ENCODE measurements at places on chromosomes 2 and 18.
A peak's percentile ranks its signal among the peaks of the same experiment; 100 is the strongest.

DNA sequence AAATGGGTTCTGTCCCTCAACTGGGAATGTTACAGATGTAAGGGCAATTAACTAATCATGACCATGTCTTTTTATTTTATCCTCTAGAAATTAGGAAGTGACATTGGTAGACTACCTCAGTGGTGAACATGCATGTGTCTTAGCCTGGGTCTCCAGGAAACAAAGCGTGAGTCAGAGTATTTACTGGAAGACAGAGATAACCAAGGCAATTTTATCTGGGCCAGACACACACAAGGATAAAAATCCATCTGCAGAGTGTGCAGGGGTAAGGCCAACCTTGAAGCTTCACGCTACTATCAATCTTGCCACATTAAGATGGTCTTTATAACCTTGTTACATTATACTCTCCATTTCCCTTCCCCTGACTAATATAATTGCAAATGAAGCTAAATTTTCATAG, 487.5 kb downstream of the SUCLG1 start:
- no peak for DNase-seq

- DNase-seq, result no peak
Measured at GRCh38 chr2:65799141-65799854, 366.9 kb upstream of the SPRED2 start.

GRCh38 chr18:61464551-61465142, 131.4 kb downstream of the CDH20 start:
- DNase-seq, result no peak

DNA sequence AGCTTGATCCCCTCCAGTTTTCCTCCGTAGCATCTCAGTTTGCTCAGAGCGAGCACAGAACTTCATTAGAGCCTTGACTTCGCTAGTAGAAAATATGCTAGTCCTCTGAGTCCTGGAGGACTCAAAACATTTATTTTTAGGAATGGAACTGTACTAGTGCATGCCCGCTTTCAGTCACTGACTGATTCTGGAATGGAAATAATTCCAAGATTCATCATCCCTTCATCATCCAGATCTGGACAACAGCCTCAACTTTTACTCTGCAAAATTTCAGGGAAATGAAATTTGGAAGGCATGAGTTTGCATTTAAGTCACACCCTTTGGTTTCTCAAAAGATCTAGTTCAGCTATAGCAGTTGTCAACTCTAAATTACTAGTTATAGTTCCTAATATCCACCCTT, 304.6 kb downstream of the XIRP2 start:
- DNase-seq, result no peak

- DNase-seq, result no peak
Measured at GRCh38 chr2:16104949-16105668, 164.8 kb downstream of the MYCN start.

- no peak for DNase-seq
Measured at GRCh38 chr2:135119582-135119981, 67.5 kb downstream of the RAB3GAP1 start.

DNA sequence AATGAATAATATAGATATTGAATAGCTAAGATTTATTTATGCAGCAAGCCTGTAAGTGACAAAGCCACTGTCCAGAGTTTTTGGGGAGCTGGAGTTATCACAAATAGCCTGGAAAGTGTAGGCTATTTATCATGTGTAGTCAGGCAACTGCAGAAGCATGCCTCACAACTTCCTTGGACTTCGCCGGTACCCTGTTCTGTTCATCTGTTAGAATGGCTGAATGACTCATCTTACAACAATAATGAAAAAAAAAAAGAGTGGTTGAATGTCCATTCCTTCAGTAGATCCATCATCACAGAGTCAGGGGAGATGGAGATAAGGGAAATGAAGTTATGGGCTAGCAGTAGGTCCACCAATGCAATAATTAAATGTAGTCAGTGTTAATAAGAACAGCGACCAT, 24.0 kb upstream of the ATP5MC3 start:
- DNase-seq, result peak; percentile 11

DNA sequence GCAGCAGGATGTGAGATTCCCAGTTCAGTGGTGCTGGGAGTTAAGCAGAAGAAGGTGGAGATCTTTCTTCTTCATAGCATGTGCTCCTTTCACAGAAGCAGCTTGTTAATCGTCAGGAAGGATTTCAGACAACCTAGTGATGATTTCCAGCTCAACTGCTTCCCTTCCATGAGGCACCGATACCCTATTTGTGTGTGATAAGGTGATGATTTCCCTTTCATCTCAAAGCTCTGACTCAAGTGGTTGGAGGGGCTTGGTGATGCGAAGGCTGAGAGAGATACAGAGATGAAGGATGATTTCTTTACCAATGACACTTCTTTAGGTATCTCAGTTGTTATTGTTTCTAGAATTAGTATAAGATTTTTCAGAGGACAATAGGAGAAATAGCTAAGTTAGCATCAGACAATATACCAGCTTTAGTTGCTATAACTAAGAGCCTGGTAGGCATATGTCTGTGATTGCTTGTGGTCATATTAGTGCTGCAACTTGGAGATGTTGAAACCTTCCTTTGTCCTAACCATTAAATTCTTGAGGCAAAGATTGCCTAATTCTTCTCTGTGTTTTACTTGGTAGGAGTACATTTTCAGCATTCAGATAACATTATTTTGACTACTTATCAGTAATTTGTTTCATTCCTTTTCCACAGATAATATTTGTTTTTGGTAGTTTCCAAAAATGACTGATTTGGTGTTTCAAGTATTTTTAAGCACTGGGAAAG, 111.3 kb downstream of the PLCL1 start:
- DNase-seq, result no peak

DNA sequence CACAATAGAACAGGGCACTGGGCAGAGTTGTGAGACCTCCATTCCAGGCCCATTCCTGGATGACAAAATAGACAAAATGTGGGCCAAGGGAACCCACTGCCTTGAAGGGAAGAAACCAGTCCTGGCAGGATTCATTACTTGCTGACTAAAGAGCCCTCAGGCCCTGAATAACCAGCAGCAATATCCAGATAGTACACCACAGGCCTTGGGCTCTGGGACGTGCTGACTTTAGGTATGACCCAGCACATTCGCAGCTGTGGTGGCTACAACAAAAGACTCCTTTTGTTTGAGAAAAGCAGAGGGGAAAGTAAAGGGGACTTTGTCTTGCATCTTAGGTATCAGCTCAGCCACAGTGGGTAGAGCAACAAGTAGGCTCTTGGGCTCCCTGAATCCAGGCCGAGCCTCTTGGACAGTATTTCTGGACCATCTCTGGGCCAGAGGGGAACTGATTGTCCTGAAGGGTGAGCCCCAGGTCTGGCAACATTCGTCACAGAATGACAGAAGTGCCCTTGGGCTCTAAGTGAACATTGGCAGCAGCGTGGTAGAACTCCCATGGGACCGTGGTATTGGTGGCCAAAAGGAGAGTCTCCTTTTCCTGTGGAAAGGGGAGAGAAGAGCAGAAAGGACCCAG, 89.9 kb upstream of the CD226 start:
- DNase-seq, result no peak

GRCh38 chr2:232925821-232926156, 55.7 kb downstream of the SNORC start:
- DNase-seq, result no peak

- DNase-seq, result no peak
Measured at GRCh38 chr2:215681799-215682596, 246.1 kb upstream of the FN1 start.

- DNase-seq, result peak; percentile 90
Measured at GRCh38 chr2:38146907-38147307, 71.0 kb upstream of the CYP1B1 start.

GRCh38 chr2:8090748-8091700, 590.8 kb upstream of the ID2 start:
- peak; percentile 47 for DNase-seq

DNA sequence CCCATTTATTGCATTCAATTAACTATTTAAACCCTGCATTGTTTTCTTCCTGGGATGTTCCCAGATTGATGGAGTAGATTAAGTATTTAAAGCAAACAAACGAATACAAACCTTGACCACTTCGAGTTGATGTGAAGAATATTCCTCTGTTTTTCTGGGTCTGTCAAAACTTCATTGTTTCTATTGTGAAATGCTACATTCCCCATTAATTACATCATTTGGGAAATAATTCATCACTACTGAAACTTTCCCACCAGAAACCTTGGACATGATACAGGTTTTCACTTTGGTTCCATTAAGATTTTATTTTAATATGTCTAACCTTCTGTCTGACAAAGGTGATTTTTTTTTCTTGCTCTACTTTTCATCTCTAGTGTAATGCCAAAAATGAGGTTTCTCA, 365.1 kb upstream of the ETAA1 start:
- DNase-seq, result no peak

GRCh38 chr2:212900715-212901114, 250.7 kb downstream of the IKZF2 start:
- no peak for DNase-seq

GRCh38 chr2:86566821-86567190, 3.6 kb upstream of the CHMP3 start:
- no peak for DNase-seq

DNA sequence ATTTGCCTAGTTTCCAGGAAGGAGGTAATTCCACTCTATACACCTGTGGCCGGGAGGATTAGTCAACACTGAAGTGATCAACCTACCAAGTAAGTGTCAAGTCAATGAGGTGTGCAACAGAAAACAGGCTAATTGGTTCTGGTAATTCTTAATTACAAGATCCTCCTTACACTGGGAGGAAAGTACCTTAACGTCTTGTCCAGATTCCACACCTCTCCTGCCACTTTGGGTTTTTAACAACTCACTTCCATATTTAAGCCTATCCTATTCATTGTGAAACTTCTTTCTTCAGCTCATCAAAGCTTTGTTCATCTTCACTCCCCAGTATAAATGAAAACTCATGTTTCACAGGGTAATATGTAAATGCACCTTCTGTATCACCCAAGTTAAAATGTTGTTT, 22.0 kb upstream of the MAP4K4 start:
- no peak for DNase-seq

DNA sequence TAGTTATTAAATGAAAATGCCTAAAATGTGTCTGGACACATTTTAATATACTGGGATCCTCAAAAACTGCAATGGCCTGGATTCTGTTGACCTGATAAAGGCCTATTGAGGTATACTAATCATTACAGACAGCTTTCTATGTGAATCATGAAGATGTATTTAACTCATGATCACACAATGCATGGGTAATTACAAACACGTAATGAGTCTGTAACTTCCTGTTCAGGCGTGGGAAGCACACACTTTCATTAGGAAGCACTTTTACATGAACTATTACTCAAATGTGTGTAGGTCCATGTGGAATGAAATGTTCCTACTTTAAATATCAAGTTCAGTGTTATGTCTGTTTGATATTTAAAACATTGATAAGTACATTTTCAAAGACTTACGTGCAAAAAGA, 108.7 kb downstream of the NCKAP5 start:
- DNase-seq, result peak; percentile 32

DNA sequence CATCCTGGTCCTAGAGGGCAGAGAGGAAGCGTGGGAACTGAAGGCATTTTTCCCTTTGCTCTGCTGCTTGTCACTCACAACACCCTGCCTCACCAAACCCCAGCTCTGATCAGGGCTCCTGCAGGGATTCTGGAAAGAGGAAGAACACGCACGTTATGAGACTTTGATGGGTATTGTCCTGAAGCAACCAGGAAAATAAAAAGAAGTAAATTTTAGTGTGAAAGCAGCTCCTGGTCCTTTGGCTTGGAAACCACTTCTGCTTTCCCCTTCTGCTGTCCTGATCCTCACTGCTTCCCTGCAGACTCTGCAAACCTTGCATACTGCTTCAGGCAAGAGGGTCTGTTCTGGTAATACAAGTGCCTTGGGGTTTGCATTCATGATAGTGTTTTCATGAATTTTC, 164.1 kb downstream of the SLC8A1 start:
- no peak for DNase-seq

GRCh38 chr2:109299536-109299935, 170.5 kb downstream of the SH3RF3 start:
- peak; percentile 69 for DNase-seq

- no peak for DNase-seq
Measured at GRCh38 chr2:9306911-9307310, 100.3 kb downstream of the ASAP2 start.

- no peak for DNase-seq
Measured at GRCh38 chr2:120704696-120705095, 31.0 kb upstream of the GLI2 start.

GRCh38 chr2:37838541-37839167, 86.4 kb upstream of the RMDN2 start:
- DNase-seq, result no peak

DNA sequence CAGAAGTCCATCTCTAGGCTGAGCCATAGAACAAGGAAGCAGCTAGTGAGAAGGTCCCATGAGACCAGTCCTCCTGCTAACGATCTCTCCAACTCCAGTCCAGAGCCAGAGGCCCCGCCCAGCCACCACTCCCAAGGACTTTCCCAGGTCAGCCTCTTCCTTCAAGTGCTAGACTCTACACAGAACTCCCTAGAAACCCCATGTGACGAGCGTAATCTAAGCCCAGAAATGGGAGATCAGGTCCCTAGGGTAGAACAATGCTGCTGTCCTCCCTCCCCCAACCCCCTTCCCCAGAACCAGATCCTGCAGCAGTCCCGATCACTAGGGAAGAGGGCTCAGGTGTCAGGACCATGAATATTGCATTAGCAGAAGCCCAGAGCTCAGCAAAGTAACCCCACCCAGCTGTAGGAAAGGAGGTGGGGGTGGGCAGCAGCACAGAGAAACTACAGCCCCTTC, 6.9 kb downstream of the DCTN1 start:
- DNase-seq, result no peak

DNA sequence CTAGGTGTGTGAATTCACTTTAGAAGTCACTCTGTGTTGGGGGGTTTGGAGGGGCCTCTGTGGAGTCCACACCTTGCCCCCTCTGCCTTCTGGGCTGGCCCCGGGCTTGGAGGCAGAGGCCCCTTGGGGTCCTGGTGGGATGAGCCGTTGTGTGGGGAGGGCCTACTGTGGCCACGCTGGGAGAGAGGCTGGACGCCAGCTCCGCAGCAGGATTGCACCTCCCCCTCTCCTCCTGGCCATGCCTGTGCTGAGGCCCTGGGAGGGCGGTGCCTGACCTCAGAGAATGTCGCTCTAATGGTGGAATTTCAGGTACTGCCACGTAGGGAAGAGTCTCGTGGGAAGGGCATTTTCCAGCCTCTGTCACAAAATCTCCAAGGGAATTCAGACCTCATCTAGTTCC, 237.0 kb downstream of the ATAD2B start:
- no peak for DNase-seq

DNA sequence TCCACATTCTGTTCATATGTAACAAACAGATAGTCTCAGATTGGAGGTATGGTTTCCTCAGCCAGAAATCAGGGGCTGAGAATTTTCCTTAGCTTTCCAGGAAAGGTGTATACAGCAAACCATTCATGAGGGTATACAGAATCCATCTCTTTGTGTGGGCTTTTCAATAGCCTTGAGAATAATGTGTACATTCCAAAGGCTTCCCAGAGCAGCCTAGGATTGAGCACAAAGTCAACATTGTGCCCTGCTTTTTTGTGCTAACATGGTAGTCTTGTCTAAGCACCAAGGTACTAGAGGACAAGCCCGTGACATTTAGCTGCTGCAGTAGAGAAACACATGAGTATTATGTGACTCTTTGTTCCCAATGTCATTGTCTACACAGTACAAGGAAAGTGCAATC, 322.1 kb upstream of the TANK start:
- DNase-seq, result no peak

All from kidney capillary endothelial cell (primary cell).